ENCODE measurements at places on chromosomes 12 and 14.

DNA sequence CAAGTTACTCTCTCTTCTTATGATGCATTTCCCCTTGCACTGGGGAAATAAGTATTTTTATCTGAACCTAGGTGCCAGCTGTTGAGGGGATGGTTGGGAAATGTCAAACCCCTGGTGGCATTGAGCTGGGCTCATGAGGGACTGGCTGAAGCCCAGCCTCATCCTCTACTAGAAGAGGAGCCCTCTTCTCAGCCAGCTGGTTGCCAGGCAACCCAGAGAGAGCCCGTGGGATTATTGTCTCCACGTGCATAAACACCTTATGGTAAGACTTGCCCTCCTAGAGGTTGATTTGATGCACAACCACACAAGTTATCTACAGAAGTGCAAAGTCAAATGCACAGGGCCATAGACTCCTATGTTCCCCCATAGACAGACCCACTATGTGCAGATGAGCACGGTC is 89.8 kb downstream of the WSCD2 start:
- DNase-seq, result no peak

- peak; percentile 55 for DNase-seq
Observed at GRCh38 chr12:46383654-46384450, 11.3 kb upstream of the SLC38A2 start.

- DNase-seq, result no peak
Observed at GRCh38 chr14:65718629-65719028, 306.1 kb downstream of the FUT8 start.

- DNase-seq, result no peak
Observed at GRCh38 chr12:49875115-49875720, 28.5 kb downstream of the FAIM2 start.
